Central memory CD8-positive, alpha-beta T cell (primary cell): ENCODE measurements at places on chromosomes 11 and 22.

DNA sequence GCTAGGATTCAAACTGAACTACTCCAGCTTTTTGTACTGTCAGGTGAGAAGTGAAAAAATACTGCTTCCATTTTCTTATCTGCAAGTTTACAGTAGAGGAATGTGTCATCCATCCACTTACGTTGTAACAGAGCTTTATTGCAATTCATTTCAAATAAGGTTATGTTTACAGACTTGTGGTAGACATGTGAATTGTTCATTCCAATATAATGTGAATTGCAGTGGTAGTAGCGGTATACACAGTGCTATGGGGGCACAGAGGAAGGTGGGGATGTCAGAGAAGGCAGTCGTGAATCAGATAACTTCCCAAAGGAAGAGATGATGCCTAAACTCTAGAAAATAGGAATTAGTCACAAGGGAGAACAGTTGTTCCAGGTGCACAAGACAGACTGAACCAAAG, 42.5 kb downstream of the CEP57 start:
- H3K4me3 ChIP-seq, result no peak overlapping the region
- H3K27me3 ChIP-seq, result no peaks in the 10 kb centered on the region
- H3K36me3 ChIP-seq, result peaks cover 45% of the 10 kb centered on the region
- peaks cover 5% of the 10 kb centered on the region for H3K4me1 ChIP-seq

GRCh38 chr11:90587896-90588295, 365.0 kb upstream of the CHORDC1 start:
- no peaks in the 10 kb centered on the region for H3K36me3 ChIP-seq
- DNase-seq, result no peak
- no peaks in the 10 kb centered on the region for H3K4me1 ChIP-seq
- no peak overlapping the region for H3K4me3 ChIP-seq

DNA sequence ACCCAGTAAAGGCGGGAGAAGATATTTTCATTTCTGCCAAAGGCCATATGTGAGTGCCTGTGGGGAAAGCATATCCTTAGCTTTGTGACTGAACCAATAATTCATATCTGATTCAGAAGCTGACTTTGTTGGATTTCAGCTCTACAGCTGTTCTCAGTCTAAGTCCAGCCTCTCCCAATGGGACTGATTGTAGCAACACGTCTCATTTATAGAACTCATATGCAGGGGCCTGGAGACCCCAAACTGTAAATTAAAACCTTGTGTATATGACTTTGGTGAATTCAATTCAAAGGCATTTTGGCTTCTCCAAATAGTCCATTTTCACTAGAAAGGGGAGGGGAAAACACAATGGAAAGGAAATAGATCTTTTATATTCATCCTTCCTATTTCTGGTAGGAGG, 250.4 kb upstream of the SORL1-AS1 start:
- H3K36me3 ChIP-seq, result no peaks in the 10 kb centered on the region
- DNase-seq, result no peak
- no peak overlapping the region for H3K4me3 ChIP-seq
- H3K27ac ChIP-seq, result no peak overlapping the region

GRCh38 chr22:37804881-37805809, 2.6 kb upstream of the GCAT start:
- H3K4me1 ChIP-seq, result peaks cover 39% of the 10 kb centered on the region
- no peak for DNase-seq
- H3K27me3 ChIP-seq, result peaks cover 70% of the 10 kb centered on the region
- peak overlapping the region; percentile 71 for H3K4me3 ChIP-seq
- peaks cover 5% of the 10 kb centered on the region for H3K36me3 ChIP-seq
- H3K27ac ChIP-seq, result no peak overlapping the region

DNA sequence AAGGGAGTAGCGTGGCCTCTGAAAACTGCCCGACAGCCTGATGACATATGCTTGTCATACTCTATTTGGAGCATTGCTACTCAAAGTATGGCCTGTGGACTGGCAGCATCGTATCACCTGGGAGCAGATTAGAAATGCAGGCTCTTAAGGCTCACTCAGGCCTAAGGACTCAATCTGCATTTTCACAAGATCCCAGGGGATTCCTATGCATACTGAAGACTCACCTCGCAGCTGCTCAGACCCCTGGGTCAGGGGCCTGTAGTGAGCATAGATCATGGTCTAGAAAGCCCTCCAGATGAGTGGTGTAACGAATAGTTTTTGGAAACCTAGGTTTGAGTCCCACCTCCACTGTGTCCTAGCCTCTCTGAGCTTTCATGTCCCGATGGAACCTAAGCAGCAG, 126.3 kb downstream of the FEZ1 start:
- peaks cover 63% of the 10 kb centered on the region for H3K27me3 ChIP-seq
- no peak for DNase-seq
- no peak overlapping the region for H3K4me3 ChIP-seq
- no peaks in the 10 kb centered on the region for H3K4me1 ChIP-seq
- H3K27ac ChIP-seq, result no peak overlapping the region
- peaks cover 1% of the 10 kb centered on the region for H3K36me3 ChIP-seq

DNA sequence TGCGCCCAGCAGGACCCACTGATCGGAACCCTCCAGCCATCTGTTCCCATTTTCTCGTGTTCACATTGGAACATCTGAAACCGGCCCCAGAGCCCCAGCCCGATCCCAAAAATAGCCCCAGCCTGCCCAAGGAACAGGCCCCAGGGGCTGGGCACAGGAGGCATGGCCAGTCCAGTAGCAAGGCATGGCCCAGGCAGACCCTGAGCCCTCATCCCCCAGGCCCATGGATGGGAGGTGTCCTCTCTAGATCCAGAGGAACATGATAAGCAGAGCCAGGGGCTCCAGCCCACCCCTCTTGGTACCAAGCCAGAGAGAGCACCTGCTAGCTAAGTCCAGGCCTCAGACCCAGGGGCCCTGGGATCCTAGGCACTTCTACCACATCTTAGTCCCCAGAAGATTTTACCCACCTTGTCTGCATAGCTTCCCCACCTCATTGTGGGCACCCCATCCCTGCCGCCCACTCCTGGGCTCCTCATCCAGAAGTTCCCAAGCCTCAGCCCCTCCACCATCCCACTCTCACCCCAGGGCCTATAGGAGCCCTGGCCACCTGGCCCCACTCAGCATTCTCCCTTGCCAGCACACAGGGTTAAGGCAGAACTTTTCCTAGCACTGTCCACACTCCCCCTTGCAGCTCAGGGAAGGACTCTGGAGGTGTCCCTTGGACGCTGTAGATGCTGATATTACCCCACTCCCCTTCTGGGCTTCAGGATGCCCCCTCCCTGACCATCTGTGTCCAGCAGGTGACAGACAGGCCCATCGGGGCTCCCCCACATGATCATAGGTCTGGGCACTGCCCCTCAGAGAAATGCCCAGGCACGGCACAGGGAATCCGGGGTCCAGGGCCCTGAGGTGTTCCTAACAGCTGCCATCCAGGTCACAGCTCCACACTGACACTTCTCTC, 9.5 kb downstream of the BCL9L start:
- peaks cover 68% of the 10 kb centered on the region for H3K36me3 ChIP-seq
- DNase-seq, result no peak
- peaks cover 85% of the 10 kb centered on the region for H3K4me1 ChIP-seq
- peak overlapping the region; percentile 84 for H3K4me3 ChIP-seq
- peak overlapping the region; percentile 99 for H3K27ac ChIP-seq

- peaks cover 2% of the 10 kb centered on the region for H3K36me3 ChIP-seq
- DNase-seq, result no peak
- no peaks in the 10 kb centered on the region for H3K4me1 ChIP-seq
- H3K4me3 ChIP-seq, result no peak overlapping the region
- peaks cover 26% of the 10 kb centered on the region for H3K27me3 ChIP-seq
Observed at GRCh38 chr11:57368106-57368844, 12.7 kb downstream of the PRG3 start.

GRCh38 chr11:121572571-121573059, 119.8 kb upstream of the SORL1-AS1 start:
- H3K27me3 ChIP-seq, result no peaks in the 10 kb centered on the region
- H3K36me3 ChIP-seq, result peaks cover 70% of the 10 kb centered on the region
- H3K27ac ChIP-seq, result no peak overlapping the region
- H3K4me3 ChIP-seq, result no peak overlapping the region
- H3K4me1 ChIP-seq, result peaks cover 7% of the 10 kb centered on the region
- no peak for DNase-seq

DNA sequence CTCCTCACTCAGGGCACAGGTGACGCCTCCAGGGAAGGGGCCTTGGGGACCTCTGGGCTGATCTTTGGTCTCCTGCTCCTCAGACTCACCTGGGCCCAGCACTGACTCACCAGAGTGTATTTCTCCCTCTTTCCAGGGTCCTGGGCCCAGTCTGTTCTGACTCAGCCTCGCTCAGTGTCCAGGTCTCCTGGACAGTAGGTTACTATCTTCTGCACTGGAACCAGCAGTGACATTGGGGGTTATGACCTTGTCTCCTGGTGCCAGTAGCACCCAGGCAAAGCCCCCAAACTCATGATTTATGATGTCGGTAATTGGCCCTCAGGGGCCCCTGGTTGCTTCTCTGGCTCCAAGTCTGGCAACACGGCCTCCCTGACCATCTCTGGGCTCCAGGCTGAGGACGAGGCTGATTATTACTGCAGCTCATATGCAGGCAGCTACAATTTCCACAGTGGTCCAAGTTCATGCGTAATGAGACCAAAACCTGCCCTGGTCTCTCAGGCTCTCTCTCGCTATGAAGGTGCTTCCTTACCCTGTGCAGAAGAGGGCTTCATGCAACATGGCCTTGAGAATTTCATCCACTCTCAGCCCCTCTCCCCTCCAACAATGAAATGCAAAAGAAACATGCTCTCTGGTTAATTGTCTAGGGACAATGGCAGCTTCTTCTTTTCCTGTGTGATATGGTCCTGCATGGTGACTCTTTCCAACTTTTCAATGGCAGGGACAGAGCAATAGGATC, 21.0 kb upstream of the PRAME start:
- H3K4me3 ChIP-seq, result no peak overlapping the region
- H3K27ac ChIP-seq, result no peak overlapping the region

- no peak overlapping the region for H3K27ac ChIP-seq
- no peak overlapping the region for H3K4me3 ChIP-seq
- DNase-seq, result no peak
- H3K36me3 ChIP-seq, result no peaks in the 10 kb centered on the region
Observed at GRCh38 chr11:122024278-122024677, 91.7 kb downstream of the BLID start.

GRCh38 chr11:33801821-33802193, 27.5 kb upstream of the FBXO3 start:
- peaks cover 2% of the 10 kb centered on the region for H3K36me3 ChIP-seq
- no peak for DNase-seq
- H3K4me3 ChIP-seq, result no peak overlapping the region

- H3K4me1 ChIP-seq, result no peaks in the 10 kb centered on the region
- peaks cover 12% of the 10 kb centered on the region for H3K27me3 ChIP-seq
- no peak overlapping the region for H3K4me3 ChIP-seq
- H3K27ac ChIP-seq, result no peak overlapping the region
- DNase-seq, result no peak
Observed at GRCh38 chr11:17637901-17638300, 81.5 kb upstream of the MYOD1 start.

DNA sequence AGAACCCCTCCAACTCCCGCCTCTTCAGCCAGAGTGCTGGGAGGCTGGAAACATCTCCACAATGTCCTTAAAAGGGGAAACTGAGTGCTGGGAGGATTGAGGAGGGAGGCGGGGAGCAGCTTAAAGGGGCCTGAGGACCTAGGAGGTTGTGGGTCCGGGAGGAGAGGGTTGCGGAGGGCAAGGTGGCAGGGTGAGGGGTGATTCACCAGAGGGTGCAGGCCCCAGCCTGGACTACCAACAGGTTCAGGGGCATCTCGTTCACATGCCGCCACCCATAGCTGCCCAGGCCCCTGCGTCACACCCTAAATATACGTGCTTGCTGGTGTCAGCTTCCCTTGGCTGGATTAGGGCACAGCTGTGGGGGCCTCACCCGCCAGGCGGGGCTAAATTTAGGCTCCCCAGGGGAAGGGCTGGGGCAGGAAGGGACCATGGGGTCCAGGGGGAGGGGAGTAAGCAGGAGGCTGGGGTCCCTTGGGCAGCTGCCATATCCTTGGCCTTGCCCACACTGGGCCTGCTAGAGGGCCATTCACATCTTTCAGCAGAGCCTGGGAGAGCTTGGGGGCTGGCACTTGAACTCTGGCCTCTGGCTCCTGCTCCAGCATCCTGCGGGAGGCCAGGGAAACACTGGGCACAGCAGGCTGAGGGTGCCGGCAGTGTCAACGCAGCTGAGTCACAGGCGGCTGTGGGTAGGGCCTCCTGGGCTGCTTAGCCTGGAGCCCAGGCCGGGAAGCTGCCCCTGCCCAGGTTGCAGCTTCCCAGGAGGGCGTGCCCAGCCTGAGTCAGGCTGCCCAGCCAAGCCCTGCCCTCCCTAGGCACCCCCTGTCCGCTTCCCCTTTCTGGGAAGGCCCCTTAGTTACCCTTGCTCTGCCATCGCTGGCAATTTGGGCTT, 1.3 kb downstream of the EHBP1L1 start:
- H3K4me3 ChIP-seq, result peak overlapping the region; percentile 97

DNA sequence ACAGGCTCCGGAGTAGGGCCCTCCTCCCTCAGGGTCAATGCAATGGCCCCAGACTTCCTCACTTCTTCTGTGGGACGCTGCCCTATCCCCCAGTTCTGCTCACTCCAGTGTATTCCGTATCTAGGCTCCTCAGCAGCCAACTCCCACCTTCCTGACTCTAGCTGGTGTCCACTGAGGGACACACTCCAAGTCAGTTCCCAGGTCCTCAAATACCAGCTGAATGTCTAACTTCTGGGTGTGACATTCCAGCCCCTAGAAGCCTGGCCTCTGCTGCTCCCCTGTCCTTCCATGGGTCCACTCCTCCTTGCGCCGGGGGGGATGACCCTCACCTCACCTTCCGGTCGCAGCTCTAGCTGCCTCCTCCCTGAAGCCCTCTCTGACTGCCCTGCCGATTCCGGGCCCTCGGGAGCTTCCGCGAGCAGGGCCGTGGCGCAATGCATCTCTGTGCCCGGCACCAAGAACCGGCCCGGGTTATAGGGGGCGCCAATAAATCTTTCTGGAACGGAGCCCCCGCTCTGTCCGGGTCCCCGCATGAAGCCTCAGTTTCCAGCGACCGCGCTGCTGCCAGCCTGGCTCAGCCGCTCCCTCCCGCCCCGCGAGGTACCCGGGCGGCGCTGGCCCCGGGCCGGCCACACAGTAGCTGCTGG, 15.4 kb downstream of the BAD start:
- H3K36me3 ChIP-seq, result peaks cover 29% of the 10 kb centered on the region
- peaks cover 32% of the 10 kb centered on the region for H3K4me1 ChIP-seq
- DNase-seq, result no peak

- DNase-seq, result no peak
- H3K4me1 ChIP-seq, result peaks cover 82% of the 10 kb centered on the region
- peak overlapping the region; percentile 51 for H3K4me3 ChIP-seq
Observed at GRCh38 chr11:117973503-117973860, 12.7 kb upstream of the IL10RA start.

- H3K36me3 ChIP-seq, result no peaks in the 10 kb centered on the region
- no peak overlapping the region for H3K27ac ChIP-seq
- H3K4me3 ChIP-seq, result no peak overlapping the region
Observed at GRCh38 chr11:70933981-70934583, 318.3 kb downstream of the SHANK2 start.

- H3K27me3 ChIP-seq, result no peaks in the 10 kb centered on the region
- H3K4me1 ChIP-seq, result peaks cover 6% of the 10 kb centered on the region
- H3K27ac ChIP-seq, result peak overlapping the region; percentile 13
- H3K36me3 ChIP-seq, result peaks cover 2% of the 10 kb centered on the region
- no peak for DNase-seq
Observed at GRCh38 chr22:25410849-25411248, 153.6 kb upstream of the GRK3 start.

GRCh38 chr11:32870676-32871075, 21.9 kb upstream of the QSER1 start:
- H3K4me1 ChIP-seq, result no peaks in the 10 kb centered on the region
- no peak for DNase-seq
- H3K36me3 ChIP-seq, result no peaks in the 10 kb centered on the region
- H3K27ac ChIP-seq, result no peak overlapping the region
- H3K27me3 ChIP-seq, result peaks cover 42% of the 10 kb centered on the region
- H3K4me3 ChIP-seq, result no peak overlapping the region

GRCh38 chr11:133531971-133532651, at the start of gene OPCML:
Gene OPCML (minus strand): TSS chr11:133532501.
- H3K4me1 ChIP-seq, result no peaks in the 10 kb centered on the region
- no peak within 1 kb of the TSS for H3K4me3 ChIP-seq
- peaks cover 55% of the 10 kb centered on the region for H3K27me3 ChIP-seq
- H3K27ac ChIP-seq, result no peak within 1 kb of the TSS
